ENCODE measurements at places on chromosomes 3 and 15.
A peak's percentile ranks its signal among the peaks of the same experiment; 100 is the strongest.

GRCh38 chr3:194308601-194309449 is 42.3 kb downstream of the CPN2 start:
- DNase-seq: no peak

- no peak for DNase-seq
Observed at GRCh38 chr3:197226179-197226578, 72.2 kb downstream of the DLG1 start.

DNA sequence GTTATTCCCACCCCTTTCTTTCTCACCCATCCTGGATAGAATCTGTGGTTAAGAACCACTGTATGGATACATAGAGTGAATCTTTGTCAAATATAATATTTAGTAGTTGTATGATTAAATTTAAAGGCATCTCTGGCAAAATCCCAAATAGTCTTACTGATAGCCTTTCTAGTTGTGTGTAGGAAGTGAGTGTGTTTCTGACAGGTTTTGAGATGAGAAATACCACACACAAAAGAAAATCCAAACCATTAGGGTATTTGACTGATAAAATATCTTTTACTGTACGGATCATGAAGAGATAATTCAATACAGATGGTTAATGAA is 44.7 kb upstream of the PLCL2 start:
- no peak for DNase-seq

DNA sequence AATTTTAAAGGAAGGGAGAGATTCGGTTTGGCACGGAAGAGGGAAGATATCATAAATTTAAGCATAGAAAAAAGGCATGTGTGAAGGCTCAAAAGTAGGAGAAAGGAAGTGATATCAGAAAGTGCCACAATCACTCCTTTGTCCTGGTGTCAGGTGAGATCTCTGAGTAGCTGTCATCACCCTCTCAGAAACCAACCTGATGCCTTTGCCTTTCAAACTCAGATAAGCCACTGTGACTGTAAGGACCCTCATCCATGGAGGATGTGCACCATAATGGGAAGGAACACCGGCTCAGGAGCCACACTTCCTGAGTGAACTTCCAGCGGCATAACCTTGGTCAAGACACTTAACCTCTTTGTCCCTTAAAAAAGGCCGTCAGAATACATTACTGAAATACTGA is 318.7 kb upstream of the SEMA6D start:
- no peak for DNase-seq

DNA sequence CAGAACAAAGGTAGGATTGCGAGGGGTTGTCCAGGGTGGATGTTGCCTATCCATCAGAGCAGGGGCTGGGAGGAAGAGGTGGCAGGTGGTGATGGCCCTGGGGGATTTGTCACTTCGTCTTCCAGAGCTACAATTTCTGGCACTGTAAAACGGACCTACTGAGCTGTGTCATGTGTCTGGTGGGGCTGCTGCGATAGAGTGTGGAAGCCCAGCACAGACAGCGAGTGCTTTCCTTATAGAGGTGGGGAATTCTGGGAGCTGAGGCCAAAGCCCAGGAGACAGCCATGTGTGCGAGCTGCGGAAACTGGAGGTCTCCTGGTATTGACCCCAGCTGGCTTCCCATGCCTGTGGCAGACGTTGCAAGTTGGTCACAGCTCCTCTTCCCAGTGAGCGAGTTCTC is 61.2 kb upstream of the SEC22A start:
- DNase-seq: no peak

DNA sequence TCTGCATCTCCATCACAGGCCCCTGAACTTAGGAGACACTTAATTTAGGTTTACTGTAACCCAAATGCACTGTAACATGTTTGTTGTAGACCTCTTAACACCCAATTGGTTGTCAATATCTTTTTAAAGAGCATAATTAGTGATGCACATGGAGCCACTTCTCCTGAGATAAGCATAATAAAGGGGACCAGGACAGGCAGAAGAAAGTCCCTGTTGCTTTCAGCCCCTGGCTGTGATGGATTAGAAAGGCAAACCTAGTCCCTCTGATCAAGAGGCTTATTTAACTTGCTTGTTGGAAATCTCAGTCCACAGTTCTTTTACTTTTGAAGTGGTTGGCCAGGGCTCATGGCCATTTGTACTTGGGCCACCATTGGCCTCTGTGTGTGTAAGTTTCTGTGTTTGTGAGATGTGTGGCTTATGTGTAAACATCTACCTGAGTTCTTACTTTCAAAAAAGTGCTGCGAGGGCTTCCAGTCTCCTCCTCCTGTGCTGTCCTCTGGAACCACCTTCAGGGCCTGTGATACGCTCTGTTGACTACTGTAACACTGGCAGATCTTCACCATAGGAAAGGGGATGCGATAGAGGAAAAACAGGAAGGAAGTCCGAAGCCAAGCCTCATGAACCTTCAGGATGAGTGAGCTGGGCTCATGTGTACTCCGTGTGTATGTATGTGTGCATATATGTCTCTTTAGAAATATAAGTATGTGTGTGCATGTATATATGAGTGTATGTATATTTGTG is 136.2 kb downstream of the EPHB1 start:
- DNase-seq: no peak

DNA sequence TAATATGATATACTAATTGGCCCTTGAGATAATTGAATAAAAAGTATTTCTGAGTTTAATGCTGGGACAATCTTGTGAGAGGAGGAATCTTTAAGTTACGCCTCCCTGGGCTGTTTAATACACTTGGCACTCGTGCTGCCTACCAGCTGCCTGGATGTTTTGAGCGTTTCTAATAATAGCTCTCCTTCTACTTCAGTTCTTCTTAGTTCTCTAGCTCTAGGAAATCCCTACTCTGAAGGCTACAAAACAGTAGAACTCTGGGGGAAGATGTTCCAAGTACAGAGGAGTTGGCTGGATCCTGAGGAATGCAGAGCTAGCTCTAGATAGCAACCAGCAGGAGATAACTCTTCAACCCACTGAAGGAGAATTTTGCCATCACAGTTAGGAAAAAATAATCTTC is 3.5 kb downstream of the NAALADL2 start:
- no peak for DNase-seq

GRCh38 chr3:157092230-157092629 is 67.7 kb downstream of the CCNL1 start:
- DNase-seq: no peak

GRCh38 chr3:4688411-4688810 is 195.3 kb downstream of the ITPR1 start:
- DNase-seq: no peak

DNA sequence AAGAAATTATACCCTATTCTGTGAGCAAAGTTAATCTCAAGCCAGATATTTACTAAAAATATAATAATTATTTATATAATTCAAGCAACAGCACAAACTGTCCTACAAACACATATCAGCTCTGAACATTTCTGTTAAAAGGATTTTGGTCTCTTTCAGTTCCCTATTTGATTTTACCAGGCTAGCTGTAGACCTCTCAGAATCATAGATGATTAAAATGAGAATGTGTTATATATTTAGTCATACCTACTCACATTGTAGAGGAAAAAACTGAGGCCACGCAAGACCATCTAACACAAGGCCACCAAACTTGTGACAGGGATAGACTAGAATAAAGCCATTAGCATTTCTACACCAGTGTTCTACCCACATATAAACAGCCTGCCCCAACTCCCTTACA is 28.5 kb downstream of the ACKR4 start:
- DNase-seq: no peak

GRCh38 chr15:91603384-91604080 is 250.0 kb upstream of the SLCO3A1 start:
- no peak for DNase-seq

DNA sequence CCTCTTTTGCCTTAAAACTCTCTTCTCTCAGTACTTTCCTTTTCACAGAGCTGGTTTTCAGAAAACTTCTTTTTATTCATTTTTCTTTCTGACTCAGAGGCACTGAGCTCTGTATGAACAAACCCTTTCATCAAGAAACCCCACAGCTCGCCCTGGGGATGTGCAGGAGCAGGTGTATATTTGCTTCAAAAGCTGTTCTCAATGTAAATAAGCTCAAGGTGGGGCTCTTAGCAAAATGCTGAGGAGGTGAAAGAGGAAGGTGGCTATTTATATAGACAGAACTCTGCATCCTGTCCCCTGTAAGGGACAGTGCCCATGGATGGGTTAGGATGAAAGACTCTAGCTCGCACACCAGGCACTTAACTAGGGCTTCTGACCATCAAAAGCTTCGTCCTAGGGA is 302.0 kb downstream of the WDR72 start:
- no peak for DNase-seq

DNA sequence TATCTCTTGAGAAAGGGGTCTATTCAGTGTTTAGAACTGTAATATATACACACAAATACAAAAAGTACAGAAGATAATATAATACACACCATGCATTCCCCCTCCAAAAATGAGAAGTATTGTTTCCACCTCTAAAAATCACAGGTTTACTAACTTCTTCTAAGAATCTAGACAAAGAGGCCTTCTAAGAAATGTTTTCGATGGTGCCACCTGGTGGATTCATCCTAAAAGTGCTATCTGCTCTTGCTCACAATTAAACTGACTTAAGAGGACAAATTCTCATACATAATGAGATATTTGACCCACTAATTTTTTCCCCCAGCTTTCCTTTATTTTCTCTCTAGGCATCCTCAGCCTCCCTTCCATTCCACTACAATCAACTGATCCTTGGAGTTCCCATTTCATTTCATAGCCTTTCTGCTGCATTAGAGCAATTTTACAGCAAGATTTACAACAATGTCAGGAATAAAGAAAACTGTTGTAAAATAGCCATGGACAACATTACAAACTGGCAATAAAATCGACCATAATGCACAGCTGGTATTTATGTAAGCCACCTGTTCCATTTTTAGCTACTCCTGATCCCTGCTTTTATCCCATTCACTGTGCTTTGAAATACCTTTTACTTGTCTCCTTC is 124.6 kb downstream of the ARRDC4 start:
- no peak for DNase-seq

DNA sequence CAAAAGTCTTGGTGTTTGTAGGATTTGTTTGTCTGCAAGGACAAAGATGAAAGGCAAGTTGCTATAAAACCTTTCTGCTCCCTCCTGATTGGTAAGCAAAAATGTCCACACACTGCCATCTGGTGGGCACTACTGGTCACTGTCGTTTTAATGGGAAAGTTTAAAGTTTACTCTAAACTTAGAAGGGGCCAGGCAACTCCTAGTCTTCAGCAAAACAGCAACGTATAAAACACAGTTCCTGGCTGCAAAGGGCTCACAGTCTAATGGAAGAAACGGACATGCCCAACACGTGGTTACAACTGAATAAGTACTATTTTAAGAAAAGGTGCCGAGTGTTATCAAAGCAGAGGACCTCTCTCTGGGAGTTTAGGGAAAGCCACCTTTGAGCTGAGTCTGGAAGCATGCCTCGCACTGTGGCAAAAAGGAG is 23.7 kb upstream of the TPRG1 start:
- DNase-seq: peak; percentile 50

GRCh38 chr15:50783411-50783810 is 17.9 kb upstream of the SPPL2A start:
- no peak for DNase-seq

DNA sequence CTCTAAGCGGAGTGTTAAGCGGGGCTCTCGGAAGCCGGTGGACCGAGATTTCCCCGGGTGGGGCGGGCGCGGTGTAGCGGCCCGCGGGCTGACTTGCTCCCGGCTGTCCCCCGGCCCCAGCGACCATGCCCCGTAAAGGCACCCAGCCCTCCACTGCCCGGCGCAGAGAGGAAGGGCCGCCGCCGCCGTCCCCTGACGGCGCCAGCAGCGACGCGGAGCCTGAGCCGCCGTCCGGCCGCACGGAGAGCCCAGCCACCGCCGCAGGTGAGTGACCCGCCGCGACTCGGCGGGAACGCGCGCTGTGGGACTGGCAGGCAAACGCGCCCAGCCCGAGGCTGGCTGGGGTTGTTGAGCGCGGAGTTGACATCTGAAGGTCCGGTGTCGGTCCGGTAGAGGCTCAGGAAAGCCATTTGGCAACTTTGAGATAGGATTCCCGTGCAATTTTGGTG is 1.3 kb downstream of the SMC4 start:
- DNase-seq: no peak

DNA sequence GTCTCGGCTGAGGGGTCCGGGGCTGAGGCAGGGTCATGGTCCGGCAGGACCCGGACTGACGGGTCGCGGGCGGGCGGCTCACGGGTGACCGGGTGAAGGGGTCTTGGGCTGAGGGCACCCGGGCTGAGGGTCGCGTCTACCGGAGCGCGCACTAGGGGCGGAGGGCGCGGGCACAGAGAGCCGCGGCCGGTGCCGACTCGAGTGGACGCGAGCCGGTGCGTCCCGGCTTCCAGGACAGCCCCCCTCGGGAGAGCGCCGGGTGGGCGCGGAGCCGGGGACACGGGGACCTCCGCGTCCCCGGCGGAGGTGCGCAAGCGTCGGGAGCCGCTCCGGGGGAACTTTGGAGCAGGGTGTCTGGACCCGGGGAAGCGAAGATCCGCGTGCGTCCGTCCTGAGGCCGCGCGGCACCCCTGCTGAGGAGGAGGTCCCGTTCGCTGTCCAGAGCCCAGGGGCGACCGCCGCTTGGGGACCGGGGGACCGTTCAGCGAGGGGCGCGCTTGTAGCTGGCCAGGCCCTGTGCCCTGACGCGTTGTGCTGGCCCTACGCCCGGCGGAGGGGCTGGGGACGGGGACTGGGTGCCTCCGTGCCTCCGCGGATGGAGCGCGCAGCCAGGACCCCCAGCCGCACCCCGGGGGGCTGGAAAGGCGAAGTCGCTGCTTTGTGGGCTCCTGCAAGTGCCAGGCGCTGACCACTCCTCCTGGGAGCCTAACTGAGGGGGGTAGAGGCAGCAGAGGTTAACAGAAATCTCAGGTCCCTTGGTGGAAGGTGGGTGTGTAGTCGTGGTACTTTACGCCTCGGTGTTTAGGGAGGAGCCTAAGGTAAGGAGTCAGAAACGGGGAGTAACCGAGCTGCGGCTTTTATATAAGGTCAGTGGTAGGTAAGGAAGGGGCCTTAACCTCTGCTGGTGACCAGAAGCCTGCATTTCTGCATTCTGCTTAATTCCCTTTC is at the start of gene PPARG:
Gene PPARG, plus strand, starts transcription at position 889 of the 948 bp plus-strand sequence. CDS start 90,642 bp downstream, outside the sequence.
- DNase-seq: no peak

GRCh38 chr3:185311991-185312390 is 50.9 kb upstream of the MAP3K13 start:
- no peak for DNase-seq

GRCh38 chr3:27454914-27455313 is 29.3 kb downstream of the SLC4A7 start:
- no peak for DNase-seq

DNA sequence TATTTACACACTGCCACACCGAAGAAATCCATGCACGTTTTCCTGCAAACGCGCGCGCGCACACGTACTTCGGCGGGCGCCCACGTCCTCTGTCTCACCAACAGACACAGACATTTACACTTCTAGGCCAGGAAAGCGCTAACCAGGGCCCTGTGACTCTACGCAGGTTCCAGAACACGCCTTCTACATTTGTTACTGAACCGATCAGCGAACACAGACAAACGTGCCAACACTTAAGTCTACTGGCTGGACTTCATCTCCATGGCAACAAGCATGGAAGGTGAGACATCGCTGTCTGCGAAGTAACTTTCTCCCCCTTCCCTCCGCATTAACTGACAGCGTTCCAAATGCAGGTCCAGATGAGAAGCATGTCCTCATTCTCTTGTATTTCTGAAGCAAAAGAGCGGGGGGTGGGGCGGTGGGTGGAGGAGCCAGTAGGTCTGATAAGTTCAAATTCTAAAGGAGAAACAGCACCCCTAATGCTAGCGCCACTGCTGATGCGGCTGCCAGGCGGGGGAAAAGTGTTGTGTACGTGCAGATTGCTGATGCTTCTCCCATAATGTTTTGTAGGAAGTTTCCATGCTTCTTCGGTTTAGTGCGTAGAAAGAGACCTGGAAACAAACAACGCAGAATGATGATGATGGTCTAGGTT is at the start of gene CTXN2:
Gene CTXN2, plus strand, starts transcription at position 92 of the 652 bp plus-strand sequence. CDS start 9,636 bp downstream, outside the sequence.
- no peak for DNase-seq

GRCh38 chr15:80462836-80463512 is 58.8 kb downstream of the ARNT2 start:
- no peak for DNase-seq

Data from activated naive CD4-positive, alpha-beta T cell (primary cell).